ENCODE measurements at places on chromosomes 3 and 15.
A peak's percentile ranks its signal among the peaks of the same experiment; 100 is the strongest.

- no peak for DNase-seq
These were observed 31.5 kb downstream of the CLEC3B start for GRCh38 chr3:45057557-45057956.

DNA sequence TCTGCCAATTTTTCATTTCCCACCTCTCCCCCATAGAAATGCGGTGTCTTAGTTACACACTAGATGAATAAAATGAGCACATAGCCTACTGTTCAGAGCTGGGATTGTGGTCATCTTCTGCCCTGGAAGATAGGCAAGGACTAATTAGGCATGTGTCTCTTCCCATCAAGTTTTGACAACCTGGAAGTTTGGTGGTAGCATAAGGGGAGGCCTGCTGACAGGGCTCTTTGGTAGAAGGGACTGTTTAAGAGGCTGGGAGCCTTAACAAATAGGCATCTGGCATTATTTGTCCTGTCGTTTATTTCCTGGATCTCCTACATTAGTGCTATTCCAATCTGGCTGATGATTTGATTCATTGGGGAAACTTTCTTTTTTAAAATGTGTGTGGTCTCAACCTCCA is 512.3 kb downstream of the ZNF385D start:
- no peak for DNase-seq

DNA sequence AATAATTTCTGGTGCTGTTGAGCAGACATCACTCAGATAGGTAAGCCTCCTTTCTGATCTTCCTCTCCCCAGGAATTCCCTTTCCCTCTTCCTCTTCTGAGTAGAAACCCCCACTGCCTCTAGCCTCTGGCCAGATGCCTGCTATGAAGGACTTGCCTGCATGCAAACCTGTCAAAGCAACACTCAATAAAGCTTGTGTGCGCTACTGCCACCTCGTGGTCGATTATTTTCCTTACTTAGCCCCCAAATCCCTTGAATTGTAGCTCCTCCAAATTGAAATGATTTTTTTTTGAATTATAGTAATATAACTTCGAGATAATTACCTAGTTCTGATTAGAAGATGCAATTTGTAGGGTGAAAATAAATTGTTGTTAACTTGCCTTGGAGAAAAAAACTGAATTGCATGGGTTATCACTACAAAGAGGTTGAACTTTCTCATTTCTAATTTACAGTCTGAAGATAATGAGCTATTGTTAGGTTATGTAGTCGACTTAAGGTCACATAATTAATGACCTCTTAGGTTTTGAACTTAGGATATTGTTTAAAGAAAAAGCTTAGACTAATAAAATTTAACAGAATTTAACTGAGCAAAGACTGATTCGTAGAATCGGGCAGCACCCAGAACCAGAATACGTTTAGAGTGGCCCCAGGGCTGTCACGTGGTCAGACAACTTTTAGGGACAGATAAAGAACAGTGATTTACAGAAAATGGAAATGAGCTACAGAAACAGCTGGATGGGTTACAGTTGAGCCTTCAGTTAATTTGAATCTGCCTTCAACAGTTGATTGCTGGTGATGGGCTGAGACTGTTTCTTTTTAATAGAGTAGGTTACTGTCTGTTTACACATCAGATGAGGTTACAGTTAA is 269.3 kb downstream of the ARPP21 start:
- DNase-seq = peak; percentile 10

GRCh38 chr3:128782282-128783146 is 56.5 kb downstream of the RAB7A start:
- DNase-seq = no peak
